ENCODE measurements at places on chromosomes 16 and 17.

- DNase-seq, result peak; percentile 84
Observed at GRCh38 chr16:86343027-86343795, 167.1 kb upstream of the FOXF1 start.

DNA sequence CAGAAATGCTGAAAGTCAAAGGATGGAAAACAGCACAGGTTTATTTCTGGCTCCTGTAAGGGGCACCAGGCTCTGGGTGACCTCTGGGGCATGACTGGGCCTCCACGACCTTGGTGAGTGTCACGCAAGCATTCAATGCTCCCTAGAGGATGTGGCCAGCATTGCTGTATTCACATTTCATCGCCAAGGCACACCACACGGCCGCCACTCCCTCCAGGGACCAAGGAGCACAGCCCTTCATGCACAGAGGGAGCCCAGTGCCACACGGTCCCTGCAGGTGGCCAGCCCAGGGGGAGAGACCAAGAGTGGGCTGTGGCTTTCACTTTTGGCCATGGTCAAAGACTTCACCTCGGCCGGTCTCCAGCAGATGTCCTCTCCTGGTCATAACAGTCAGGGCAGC is 137.4 kb upstream of the TNRC6C start:
- no peak for DNase-seq

DNA sequence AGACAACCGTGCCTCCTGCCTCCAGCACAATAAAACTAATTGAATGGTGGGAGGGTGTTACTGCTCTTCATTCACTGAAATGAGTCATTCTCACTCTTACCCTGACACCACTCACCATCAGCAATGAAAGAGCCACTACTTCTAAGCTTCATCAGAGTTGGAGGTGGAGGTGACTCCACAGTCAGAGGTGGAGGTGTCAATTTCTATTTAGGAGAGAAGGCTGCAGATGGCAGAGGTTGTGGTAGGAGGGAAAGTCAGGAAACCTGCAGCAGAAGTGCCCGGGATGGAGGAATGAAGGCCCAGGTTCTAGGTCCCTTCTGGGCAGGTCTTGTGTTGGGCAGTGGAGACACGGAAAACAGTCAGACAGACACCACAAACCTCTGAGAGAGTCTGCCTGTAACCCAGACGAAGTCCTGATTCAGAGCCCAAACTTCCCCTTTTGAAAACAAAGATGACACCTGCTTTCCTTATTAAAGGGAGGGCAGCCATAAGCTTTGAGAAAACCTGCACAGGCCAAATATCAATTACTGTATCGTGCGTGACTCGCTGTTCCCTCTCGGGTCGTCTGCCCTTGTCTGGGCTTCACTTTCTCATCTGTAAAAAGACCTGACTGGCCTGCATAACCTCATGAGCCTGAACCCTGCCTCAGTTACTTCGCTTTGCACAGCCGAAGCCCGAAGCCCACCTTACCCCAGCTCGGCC is 668 bp downstream of the ATPAF2 start:
- DNase-seq, result no peak

GRCh38 chr17:75876190-75876937 is 2.0 kb downstream of the TRIM47 start:
- DNase-seq, result no peak

GRCh38 chr17:66283971-66284370 is 18.4 kb upstream of the PRKCA start:
- DNase-seq, result peak; percentile 53

DNA sequence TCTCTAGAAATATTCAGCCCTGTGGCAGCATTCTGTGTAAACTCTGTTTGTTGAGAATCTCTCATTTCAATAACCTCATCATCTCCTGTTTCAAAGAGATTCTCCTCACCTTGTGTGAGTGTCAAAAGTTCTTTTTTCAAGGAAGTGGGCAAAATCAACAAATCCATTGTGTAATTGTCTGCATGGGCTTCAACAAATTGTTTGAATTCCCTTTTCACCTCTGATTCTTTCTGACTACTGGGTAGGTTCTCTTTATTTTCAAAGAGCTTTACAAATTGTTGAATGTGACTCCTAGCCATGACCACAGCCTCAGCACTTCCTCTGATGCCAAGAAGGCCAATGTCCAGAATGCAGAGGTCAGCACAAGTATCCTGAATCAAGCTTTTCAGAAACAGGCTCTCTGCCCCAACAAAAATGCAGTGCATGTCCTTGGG is 48.0 kb downstream of the N4BP1 start:
- DNase-seq, result no peak

DNA sequence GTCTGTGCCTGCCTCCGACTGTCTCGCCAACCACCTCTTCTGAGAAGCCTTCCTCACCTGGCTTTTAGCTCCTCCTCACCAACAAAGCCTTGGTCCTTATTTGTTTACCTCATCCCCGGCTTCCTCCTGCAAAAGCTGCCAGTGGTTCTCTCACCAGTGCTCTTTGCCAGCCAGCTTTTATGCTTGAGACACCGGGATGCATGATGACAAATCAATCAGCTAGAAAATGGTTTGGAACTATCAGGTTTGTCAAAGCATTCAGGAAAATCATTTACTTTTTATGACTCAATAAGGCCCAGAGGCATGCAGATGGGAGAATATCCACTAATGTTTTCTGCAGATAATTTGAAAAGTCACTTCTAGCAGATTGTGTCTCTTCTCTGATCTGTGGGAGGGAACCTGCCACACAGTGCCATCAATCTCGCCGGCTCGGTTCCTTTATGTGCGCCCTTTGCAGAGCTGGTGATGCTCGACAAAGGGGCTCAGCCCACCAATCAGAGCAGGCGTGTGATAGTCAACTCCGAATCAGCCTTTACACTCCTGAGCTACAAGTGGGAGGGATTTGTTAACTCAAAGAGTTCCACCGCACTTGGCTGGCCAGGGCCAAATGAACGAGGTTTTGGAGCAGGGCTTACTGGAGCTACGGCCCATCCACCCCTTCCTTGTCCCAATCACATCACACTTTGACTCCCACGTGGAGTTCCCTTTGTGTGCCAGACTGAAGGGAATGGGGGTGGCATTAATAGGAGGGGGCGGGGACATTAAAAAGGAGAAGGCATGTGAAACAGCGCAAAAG is 85.8 kb downstream of the MRC2 start:
- DNase-seq, result no peak

- no peak for DNase-seq
Observed at GRCh38 chr17:11366272-11366850, 125.3 kb downstream of the SHISA6 start.

GRCh38 chr17:2058586-2059546 is 4.0 kb downstream of the HIC1 start:
- DNase-seq, result peak; percentile 57

DNA sequence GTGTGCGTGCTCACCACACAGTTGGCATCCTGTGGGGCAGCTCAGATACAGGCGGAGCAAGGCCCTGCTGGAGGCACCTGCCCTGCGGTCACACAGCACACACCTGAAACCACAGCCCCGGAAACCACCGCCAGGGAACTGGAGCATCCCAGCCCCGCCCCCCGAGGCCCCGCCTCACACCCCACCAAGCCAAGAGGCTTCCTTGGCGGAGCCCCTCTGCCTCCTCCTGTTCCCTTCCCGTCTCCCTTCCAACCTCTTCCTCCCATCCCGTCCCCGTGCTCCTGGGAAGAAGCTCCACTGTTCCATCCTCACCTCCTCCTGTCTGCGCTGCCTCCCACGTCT is 205.5 kb downstream of the NTN1 start:
- no peak for DNase-seq

GRCh38 chr16:71339236-71340171 is 19.0 kb upstream of the CALB2 start:
- DNase-seq, result no peak

DNA sequence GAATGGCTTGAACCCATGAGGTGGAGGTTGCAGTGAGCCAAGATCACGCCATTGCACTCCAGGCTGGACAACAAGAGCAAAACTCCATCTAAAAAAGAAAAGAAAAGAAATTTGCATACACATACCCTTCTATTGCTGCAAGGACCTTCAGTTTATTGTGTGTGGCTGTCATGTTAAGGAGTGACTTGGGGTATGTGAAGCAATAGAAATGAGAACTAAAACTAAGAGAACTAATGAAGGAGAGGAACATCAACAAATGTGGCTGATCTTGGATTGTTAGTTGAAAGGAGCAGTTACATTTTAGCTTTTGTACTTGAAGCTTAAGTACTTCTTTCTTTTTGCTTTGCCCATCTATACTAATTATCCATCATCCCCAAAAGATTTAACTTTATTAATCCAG is 12.7 kb upstream of the NSRP1 start:
- DNase-seq, result no peak

DNA sequence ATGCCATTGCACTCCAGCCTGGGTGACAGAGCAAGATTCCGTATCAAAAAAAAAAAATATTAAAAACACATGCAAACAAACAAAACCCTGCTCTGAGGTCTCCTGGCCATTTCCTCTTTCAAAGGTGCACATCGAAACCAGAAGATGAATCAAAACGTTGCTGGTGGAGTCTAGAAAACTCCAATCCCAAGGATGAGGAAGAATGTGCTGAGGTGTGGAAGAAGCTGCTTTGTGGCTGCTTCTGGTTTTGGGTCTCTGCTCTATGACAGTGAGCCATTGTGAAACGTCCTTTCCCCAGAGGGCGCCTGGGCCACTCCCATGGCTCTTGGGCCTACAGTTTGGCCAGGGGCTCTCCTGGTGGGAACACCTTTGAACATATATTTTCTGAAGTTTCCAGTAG is 112.6 kb downstream of the IRF8 start:
- no peak for DNase-seq

GRCh38 chr16:10881479-10882030 is 4.6 kb downstream of the CIITA start:
- DNase-seq, result no peak

- DNase-seq, result no peak
Observed at GRCh38 chr17:54974759-54975158, 6.2 kb downstream of the STXBP4 start.

DNA sequence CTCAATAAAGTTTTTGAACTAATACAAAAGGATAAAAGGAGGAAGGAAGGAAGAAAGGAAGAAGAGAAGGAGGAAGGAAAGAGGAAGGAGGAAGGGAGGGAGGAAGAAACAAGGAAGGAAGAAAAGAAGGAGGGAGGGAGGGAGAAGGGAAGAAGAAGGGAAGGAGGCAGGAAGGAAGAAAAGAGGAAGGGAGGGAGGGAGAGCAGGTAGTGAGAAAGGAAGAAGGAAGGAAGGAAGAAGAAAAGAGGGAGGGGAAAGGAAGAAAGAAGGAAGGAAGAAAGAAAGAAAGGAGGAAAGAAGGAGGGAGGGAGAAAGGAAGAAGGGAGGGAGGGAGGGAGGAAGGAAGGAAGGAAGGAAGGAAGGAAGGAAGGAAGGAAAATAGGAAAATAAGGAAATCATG is 263.8 kb upstream of the C16orf82 start:
- DNase-seq, result no peak

DNA sequence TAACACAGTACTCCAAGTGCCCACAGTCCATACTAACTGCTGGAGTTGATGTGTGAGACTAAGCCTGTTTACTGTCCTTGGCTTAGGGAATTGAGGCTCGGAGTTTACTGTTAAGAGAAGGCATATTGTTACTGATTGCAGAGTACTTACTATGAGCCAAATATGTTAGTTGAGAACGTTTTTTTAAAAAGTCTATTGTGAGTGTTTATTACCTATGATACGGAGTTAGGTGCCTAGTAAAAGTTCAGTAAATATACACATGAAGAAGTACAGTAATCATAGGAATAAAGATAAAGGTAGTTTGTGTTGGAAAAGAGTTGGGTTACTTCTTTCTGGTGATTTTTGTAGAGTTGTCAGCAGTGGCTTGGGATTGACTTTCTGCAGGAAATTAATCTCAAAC is 25.4 kb downstream of the ZNRF1 start:
- DNase-seq, result no peak

- DNase-seq, result no peak
Observed at GRCh38 chr16:50534091-50534490, 14.1 kb upstream of the NKD1 start.

- DNase-seq, result no peak
Observed at GRCh38 chr17:32940706-32941390, 12.9 kb downstream of the TMEM98 start.

GRCh38 chr16:56547949-56548567 is 16.8 kb upstream of the MT4 start:
- DNase-seq, result peak; percentile 42

DNA sequence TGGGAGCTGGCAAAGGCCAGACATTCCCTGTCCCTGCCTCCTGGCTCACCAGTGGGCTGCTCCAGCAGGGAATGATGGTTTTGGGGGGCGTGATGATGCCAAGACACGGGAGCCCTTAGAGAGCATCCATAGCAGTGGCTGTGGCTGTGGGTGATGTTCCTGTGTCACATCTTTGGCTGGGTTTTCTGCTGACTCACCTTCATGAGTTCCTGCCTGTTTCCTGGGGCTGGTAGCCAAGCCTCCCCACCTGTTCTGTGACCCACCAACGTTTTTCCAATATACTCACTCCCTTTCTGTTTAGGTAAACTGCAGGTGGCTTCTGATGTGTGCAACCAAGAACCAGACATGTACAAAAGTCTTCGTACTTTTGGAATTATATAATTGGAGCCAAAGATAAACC is 16.5 kb upstream of the NF1 start:
- DNase-seq, result no peak

DNA sequence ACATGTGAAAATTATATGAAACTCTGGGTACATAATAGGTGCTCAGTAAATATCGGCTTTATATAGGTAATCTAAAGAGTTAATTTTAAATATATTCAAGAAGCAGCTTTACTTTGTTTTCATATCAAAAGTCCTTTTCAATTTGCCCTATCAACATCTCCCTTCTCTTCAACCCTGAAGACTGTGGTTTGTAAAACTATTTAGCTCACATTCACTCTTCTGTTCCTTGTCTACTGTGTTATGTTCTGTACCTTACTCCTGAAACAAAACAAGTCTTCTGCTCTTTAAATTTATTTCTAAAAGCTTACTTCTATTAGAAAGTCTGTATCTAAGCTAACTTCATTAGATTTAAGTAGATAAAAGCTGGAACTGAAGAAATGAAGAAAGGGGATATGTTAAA is 301.7 kb upstream of the PMFBP1 start:
- peak; percentile 7 for DNase-seq

DNA sequence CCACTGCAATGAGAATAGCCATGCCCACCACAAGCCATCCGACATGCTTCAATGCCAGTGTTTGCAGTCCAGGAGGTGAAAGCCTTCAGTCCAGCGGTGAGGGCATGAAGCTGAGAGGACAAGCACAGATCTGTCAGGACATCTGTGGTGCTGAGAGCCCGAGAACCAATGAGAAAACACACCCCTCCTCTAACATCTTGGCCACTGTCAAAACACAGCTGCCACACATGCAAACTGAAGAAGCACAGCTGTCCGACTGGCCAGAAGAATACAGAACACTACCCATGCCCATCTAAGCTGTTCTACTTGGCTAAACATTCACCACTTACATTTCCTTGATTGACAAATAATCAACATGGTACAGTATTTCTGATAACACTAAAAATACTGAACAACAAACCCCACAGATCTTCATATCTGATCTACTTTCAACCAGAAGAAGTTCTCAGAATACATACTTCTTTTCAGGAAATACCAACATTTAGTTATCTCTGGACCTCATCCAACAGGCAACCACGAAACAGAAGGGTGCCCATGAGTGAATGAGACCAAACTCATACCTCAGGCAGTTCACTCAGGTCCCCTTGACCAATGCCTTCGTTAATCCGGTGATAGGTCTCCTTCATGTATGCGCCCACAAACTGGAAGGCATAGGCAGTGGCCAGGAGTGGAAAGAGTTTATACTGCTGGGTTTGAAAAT is 10.2 kb upstream of the FBF1 start:
- peak; percentile 28 for DNase-seq

Data from amniotic epithelial cell (primary cell).